ENCODE measurements at places on chromosomes 3 and 15.

- no peak for DNase-seq
Measured at GRCh38 chr3:53486961-53487654, 7.3 kb upstream of the CACNA1D start.

DNA sequence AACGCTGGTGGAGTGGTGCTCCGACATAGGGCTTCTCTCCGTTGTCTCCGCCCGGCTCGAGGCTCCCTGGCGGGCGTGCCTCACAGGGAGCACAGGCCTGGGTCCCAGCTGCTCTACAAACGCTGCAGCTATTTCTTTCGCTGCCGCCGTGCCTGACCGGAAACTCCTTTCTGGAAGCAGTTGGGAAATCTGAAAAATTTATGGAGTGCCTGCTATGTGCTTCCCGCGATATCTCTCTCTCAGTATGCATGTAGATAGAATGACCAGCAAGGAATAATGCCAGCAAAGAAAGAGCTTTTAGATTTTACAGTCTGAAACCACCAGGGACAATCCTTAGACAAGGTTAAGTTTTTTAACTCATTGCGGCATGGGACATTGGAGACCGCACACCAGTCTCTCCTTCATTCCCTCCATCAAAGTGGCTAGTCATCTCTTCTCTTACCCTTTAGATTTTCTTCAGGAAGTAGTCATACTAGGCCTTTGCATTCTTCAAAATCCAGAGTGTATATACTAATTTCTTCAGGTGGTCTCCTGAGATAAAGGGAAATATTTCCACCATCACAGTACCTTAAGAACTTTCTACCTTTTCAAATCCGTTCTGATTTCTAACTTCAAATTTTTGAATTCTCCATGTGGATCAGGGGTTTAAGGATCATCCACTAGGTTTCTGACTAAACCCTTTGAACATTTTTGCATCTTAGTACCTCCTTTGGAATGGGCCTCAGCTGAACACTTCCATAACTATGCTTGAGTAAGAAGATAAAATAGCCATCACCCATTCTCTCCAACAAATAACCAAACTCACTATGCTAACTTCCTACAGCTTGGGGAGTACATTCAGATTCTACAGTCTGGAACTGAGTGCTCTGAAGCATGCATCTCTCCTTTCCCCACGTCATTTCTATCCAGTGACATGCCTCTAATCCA is 1.1 kb upstream of the NPHP3 start:
- DNase-seq: no peak

DNA sequence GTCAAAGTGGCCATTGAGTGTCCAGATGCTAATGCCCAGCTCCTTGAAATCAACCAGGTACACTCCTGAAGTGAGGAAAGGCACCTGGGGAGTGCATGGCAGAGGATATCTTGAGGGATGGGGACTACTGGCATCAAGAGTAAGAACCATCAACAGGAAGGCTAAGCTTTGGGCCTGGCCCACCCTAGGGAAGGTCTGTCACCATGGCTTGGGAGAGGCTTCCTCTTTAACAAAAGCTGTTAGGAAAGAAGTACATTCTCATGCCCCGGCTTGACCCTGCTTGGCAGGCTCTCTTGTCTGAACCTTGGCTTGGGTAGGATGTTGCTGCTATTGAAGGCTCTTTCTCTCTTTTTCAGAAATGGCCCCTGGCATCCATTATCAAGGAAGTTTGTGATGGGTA is 43.7 kb upstream of the TUBGCP5 start:
- DNase-seq: no peak

- DNase-seq: no peak
Measured at GRCh38 chr15:31235311-31236183, 91.1 kb upstream of the KLF13 start.

Measured in NCI-H2029 treated with DMSO at 0.1 percent for 48 hours (cell line).